ENCODE measurements at places on chromosomes 5 and 9. TPM values are rescaled to one million over a fixed set of nuclear protein-coding genes. Genes with fewer than 3 reads are reported as not detected.
A peak's percentile ranks its signal among the peaks of the same experiment; 100 is the strongest.

- DNase-seq = no peak
These were observed 68.9 kb downstream of the PHF2 start for GRCh38 chr9:93645149-93645889.

The MARCHF3 gene
- total RNA-seq = 4.6 TPM

- DNase-seq = peak; percentile 70
These were observed 113.8 kb downstream of the TMC1 start for GRCh38 chr9:72635197-72635596.

- peak; percentile 92 for DNase-seq
These were observed 99.9 kb downstream of the ANKRD18B start for GRCh38 chr9:33623658-33624586.

DNA sequence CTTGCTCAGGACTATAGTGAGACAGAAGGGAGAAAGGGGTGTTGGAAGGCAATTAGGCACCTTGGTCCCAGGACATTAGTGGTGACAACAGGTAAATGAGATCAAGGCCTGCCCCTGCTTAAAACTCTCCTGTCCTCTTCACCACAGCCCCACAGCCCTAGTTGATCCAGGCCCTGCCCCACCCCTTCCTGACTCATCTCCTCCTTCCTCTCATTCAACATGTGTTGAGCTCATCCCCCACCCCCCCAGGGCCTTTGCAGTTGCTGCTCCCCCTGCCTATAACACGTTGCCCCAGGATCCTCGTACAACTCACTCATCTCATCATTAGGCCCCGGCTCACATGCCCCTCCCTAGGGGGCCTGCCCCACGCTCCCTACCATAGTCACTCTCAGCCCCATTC, 66.8 kb downstream of the TSPAN17 start:
- no peak for DNase-seq

DNA sequence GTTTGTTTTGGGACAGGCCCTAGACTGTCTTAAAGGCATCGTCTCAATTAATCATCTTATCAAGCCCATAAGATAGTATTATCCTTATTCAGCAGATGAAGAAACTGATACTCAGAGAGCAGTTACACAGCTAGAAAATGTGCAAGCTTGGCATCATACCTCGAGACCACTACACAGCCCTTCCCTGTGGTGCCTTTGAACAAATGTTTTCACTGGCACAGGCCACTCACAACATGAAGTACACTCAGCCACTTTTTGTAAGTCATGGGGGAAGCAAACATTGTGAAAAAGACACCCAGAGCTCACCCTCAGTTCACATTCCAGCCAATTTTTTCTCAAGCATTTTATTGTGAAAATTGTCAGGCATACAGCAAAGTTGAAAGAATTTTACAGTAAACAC, 122.5 kb downstream of the WDR41 start:
- no peak for DNase-seq

DNA sequence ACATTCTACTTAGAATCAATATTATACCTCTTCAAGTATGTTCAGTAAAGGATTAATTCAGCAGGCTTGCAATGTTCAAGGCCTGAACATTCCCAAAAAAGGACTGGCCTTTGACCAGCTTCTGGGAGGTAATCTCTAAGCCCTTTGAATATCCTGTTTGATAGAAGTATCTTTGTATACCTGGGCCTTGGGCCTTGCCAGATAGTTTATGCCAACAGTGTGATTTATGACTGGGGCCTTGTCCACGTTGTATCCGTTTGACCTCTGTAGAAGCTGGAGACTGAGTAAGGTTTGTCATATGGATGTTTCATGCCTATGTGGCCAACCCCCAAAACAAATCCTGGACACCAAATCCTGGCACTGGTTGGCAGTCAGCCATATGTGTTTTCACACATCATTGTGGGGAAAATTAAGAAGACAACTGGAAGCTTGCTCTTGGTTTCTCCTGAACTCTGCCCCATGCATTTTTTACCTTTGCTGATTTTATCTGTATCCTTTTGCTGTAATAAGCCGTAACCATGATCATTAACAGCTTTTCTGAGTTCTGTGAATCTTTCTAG, 92.1 kb downstream of the RMI1 start:
- no peak for DNase-seq

DNA sequence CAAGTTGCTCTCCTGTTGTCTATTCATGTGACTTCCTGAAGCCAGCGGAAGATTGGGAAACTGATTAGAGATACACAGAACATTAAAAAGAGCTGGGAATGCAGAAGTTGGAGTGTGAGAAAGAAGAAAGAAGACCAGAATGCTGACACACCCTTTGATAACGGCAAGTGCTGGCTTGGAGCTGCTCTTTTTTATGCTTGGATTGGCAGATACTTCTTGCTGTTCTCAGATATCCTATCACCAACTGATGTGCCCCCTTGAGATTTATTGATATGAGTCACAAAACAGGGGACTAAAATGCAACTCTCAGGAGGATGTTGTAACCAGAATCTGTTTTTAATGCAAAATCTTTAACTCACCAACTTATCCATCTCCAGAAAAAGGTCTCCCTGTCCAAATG, 56.0 kb upstream of the ASTN2 start:
- no peak for DNase-seq

The RPL37 gene
- total RNA-seq = 1,565 TPM

GRCh38 chr5:125295405-125295872, 549.0 kb upstream of the ZNF608 start:
- DNase-seq = no peak

DNA sequence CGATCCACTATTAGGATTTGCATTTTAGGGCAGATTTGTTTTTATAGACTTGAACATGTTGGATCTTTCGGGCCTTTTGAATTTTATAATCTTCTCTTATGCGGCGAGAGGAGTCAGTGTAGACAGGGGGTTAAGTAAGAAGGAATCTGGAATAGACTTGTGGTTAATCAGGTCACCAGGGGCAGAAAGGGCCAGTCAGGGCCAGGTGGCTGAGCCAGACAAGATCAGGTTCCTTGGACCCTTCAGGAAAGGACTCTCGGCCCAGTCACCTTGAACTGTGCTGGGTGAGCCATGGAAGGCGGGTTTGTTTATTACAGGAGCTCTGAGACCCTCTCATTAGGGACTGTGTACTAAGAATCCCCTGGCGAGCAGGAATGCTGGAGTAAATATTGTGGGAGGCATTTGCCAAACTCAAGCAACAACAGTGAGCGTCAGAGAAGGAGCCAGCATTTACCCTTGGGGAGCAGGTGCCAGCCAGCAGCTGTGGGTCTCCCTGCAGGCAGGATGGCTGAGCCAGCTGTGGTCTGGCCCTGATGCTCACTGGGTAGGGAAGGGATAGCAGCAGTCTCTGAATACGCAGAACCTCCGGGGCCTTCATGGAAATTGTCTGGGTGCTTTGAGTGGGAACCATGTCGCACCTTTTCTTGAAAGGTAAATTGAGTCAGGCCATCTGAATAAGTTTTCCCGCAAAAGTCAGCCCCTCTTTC, 79.2 kb downstream of the UBE2QL1 start:
- peak; percentile 29 for DNase-seq

GRCh38 chr5:118043531-118043930, 944.8 kb downstream of the DTWD2 start:
- no peak for DNase-seq

Measured in endodermal cell (in vitro differentiated cells).